ENCODE measurements at places on chromosomes 7 and 10. TPM values are rescaled to one million over a fixed set of nuclear protein-coding genes. Genes with fewer than 3 reads are reported as not detected.

The LAMB1 gene
- 77.2 TPM for total RNA-seq

The GPR85 gene
- not detected for total RNA-seq

- DNase-seq = no peak
These were observed 12.8 kb downstream of the FLNC start for GRCh38 chr7:128842674-128843641.

DNA sequence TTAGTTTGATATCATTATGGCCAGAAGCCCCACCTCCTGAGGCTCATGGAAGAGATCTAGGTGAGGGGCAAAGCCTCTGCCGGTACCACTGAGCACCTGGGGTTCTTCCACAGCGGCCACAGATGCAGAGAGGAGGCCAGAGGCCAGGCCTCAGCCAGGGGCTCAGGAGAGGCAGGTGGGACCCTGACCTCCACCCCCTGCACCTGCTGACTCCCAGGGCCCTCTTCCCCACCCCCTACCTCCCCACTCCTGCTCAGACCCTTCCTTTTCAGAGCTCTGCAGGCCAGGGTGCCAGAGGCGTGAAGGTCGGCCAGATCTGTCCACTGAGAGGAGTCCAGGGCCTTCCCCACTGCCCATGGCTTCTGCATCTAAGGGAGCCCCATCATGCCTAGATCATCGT lies 178.7 kb upstream of the PPP2R2D start:
- no peak for DNase-seq

- DNase-seq = no peak
These were observed 226.5 kb upstream of the TMEM72 start for GRCh38 chr10:44684661-44685060.

DNA sequence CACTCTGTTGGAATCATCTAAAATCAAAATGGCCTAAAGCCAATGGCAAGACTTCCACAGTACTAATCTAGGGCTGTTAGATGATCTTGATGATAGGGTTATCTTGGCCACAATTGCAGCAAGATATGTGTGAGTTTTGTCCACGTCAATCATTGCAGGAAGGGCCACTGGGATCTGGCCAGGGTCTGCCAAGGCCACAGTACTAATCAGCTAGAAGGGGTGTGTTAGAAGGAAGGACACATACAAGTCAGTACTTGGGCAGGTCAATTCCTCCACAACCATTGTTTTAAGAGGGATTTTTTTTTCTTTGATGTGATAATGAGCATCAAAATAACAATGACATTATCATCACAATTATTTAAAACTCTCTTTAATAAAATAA lies 1.6 kb downstream of the LMOD2 start:
- DNase-seq = no peak

DNA sequence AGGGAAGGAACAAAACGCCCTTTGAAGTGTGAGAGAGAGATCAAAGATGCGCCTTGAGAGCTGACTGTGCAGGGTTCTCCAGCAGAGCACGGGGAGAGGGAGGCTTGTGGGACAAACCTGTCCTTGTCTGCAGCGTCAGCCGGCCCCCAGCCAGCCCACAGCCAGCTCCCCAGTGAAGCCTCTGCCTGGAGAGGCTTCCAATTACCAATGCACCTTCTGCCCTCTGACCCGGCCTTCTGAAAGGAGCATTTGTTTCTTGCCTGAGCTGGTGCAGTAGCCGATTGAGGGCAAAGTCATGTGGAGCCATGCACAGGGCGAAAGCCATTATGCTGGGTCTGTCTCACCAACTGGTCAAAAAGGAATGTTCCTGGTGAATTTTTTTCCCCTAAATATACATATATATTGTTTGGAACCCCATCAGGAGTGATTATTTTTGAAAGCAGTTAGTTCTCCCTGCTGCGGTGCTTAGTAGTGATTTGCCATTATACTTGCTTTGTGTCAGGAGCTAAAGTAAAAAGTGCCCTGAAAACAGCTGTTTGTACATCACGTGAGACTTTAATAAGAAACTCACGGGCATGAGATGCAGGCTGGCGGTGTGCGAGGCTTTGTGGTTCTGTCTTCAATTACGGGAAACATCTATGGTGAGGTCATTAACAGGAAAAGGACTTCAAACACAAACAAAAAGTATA lies 268.6 kb downstream of the KLF6 start:
- DNase-seq = no peak

DNA sequence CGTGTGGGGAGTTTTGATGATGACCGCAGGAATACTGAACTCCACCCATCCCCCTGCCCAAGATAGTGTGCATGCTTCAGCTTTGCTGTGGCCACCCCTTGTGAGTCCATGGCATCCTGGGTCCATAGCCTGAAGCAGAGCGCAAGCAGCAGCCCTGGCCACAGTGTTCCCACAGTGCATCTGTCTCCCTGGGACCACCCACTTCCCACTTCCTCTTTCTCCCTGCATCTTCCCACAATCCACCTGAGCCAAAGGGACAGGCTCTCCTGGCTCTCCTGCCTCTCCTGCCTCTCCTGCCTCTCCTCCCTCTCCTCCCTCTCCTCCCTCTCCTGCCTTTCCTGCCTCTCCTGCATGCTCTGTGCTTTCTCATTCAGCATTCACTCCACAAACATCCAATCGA lies 150.7 kb downstream of the PAXIP1 start:
- no peak for DNase-seq

DNA sequence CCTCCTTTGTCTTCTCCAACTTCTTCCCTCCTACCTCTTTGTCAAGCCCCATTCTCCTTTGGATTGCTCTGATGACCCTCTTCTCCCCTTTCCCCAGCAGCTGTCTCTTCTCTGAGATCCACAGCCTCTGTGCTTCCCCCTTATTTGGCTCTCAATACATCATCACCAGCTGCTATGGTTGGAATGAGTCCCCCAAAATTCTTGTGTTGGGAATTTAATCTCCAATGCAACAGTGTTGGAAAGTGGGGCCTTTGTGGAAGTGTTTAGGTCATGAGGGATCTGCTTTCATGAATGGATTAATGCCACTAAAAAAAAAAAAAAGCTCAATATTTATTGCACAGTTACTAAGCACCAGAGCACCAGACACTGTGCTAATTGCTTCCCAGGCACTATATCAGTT lies 39.2 kb upstream of the FRMD4A start:
- DNase-seq = no peak
